Stomach (tissue), 19 donors: ENCODE measurements at places on chromosomes 1 and 21. TPM values are rescaled to one million over a fixed set of nuclear protein-coding genes. Genes with fewer than 3 reads are reported as not detected.

The SMIM1 gene
- total RNA-seq, result not detected

DNA sequence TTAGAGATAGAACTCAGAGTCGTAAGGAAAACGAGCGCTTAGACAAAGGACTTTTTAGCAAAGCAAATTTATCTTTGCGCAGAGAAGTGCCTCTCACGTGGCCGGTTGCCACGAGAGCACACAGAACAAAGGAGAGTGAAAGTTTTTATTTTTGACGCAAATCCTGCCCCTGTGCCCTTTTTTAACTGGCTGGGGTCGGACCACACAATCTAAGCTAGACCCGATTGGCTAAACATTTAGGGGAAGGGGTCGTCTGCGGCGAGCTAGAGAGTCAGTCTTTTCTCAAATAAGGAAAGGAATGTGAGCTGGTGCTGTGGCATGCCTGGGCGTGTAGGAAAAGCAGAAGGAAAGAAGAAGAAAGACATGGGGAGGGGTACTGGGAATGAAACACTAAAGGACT lies 2.4 kb downstream of the KRTAP10-2 start:
- H3K4me1 ChIP-seq, result peaks cover 9% of the 10 kb centered on the region
- DNase-seq, result no peak
- H3K4me3 ChIP-seq, result no peak overlapping the region
- no peak overlapping the region for H3K27ac ChIP-seq

DNA sequence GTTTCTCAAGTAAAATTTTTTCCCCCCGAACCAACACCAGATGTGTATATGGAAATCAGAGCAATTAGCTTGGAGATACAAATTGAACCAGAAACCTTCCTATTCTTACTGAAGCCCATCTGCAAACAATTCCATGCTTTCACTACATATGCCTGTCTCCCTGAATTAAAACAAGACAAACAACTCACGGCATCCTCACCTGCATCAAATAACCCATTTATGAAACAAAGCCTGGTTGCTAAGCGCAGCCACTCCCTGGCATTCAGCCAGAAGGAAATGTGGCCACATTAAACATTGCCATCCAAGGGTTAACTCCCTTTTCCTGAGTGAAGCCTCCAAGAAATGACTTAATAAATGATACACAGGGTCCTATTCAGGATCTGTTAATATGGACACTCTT lies 55.3 kb downstream of the APP start:
- peaks cover 5% of the 10 kb centered on the region for H3K36me3 ChIP-seq
- no peak overlapping the region for H3K4me3 ChIP-seq
- H3K27ac ChIP-seq, result no peak overlapping the region

- H3K36me3 ChIP-seq, result peaks cover 83% of the 10 kb centered on the region
- no peaks in the 10 kb centered on the region for H3K27me3 ChIP-seq
- no peak for DNase-seq
- H3K4me1 ChIP-seq, result peaks cover 33% of the 10 kb centered on the region
Measured at GRCh38 chr1:248818505-248819374, 7.0 kb downstream of the SH3BP5L start.

DNA sequence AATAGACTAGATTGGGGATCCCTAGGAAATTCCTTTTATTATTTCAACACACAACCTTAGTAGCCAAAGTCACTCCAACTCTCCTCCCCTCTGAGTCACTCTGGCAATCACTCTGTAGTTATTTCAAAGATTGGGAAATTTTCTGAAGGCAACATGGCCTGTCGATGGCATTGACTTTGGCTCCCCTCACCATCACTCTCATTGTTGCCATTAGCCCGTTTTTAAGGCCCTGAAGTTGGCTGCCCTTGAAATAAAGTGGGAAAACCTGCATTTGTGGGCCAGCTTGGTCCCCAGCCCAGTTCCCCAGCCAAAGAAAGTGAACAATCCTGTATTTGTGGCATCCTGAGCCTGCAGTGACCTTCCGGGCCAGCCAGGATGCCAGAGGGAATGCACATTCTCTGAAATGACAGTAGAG lies 52.5 kb downstream of the CDC7 start:
- no peak overlapping the region for H3K4me3 ChIP-seq
- H3K36me3 ChIP-seq, result no peaks in the 10 kb centered on the region
- no peaks in the 10 kb centered on the region for H3K27me3 ChIP-seq
- H3K4me1 ChIP-seq, result no peaks in the 10 kb centered on the region
- H3K27ac ChIP-seq, result peak overlapping the region; percentile 51

- DNase-seq, result no peak
- H3K4me1 ChIP-seq, result peaks cover under 1% of the 10 kb centered on the region
- H3K4me3 ChIP-seq, result no peak overlapping the region
- no peaks in the 10 kb centered on the region for H3K27me3 ChIP-seq
Measured at GRCh38 chr1:212838145-212838544, 9.3 kb downstream of the SPATA45 start.

DNA sequence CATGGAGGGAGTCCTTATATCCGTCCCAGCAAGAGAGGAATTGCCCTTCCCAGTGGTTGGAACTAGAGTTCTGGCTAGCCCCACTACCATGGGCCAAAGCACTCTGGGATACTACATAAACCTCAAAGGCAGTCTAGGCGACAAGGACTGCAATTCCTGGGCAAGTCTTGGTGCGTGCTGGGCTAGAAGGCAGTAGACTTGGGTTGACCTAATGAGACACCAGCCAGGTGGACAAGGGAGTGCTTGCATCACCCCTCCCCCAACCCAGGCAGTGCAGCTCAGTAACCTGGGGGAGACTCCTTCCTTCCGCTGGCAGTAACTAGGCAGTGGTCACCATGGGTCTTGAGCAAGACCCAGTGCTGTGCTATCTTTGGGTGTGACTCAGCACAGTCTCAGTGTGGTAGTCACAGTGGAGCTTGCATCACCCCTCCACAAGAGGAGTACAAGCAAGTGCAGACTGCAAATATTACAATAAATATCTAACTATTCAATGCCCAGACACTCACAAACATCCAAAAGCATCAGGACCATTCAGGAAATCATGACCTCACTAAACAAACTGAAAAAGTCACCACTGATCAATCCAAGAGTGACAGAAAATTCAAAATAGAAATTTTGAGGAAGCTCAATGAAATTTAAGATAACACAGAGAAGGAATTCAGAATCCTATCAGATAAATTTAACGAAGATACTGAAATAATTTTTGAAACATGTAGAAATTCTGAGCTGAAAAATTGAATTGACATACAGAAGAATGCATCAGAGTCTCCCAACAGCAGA lies 84.7 kb upstream of the LYPLAL1 start:
- H3K4me1 ChIP-seq, result no peaks in the 10 kb centered on the region
- H3K27ac ChIP-seq, result no peak overlapping the region
- H3K27me3 ChIP-seq, result no peaks in the 10 kb centered on the region
- no peaks in the 10 kb centered on the region for H3K36me3 ChIP-seq
- DNase-seq, result peak; percentile 33

DNA sequence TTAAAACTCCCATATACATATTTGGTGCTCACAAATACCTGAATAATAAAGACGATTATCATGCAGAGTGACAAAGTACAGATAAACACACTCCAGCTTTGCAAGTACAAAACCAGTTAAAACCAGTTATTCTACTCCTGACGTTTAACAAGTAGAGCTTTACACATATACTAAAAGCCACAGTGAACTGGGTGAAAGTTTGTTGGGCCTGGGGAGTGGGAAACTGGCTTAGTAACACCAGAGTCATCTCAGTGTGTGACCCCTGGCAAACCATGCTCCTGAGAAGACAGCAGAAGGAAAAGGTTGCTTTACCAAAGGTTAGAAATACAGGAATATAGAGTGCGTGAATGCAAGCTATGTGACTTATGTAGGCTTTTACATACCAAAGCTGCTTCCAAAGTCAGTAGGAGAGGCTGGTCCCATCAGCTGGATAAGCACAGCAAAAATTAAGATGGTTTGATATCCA lies 148.1 kb downstream of the NRIP1 start:
- H3K27ac ChIP-seq, result no peak overlapping the region
- DNase-seq, result peak; percentile 75
- no peaks in the 10 kb centered on the region for H3K36me3 ChIP-seq
- H3K27me3 ChIP-seq, result no peaks in the 10 kb centered on the region
